Stimulated activated CD4-positive, alpha-beta T cell treated with anti-CD3 and anti-CD28 coated beads, TNF-alpha, amount 100 ng/mL, for 48 hours (primary cell): ENCODE measurements at places on chromosomes 2 and 18.

DNA sequence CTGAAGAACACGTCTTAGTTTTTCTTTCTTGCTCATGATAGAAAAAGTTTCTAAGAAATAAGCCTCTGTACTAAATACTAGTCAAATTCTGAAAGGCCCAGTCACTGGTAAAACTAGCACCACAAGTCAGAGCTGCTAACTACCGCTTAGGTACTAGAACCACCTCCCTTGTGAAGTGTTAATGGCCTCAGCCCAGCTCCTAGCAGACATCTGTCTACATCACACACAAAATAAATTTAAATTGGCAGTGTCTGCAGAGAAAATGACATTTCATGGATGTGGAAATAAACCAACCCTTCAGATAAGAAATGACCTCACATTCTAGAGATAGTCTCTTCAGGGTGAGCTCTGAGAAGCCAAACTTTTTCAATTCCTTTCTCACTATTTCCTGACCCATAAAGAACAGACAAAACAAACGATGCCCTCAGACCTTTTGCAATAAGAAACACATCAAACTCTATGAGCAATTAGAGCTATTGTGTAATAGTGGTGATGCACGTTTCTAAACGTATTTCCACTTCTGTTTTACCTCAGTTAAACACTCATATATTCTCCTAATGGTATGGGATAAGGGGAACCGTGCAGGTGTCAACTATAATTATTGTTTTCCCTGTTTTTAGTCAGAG lies 70.3 kb upstream of the DSG1 start:
- DNase-seq = no peak

DNA sequence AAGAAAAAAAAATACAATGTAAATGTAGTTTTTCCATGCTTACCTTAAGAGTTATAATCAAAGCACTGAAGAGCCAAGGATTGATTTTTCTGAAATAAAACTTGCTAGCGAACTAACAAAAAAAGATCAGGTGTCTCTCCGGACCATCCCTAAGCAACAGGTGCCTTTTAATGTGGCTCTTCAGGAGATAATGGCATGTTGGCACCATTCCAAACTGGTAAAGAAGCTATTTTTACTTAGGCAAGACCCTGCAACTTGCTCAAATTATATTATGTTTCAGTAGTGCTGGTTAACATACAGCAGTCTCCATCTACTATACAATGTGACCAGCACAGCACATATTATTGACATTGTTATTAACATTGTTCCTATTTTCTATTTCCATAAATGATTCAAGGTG lies 2.3 kb upstream of the GCC2 start:
- DNase-seq = no peak

DNA sequence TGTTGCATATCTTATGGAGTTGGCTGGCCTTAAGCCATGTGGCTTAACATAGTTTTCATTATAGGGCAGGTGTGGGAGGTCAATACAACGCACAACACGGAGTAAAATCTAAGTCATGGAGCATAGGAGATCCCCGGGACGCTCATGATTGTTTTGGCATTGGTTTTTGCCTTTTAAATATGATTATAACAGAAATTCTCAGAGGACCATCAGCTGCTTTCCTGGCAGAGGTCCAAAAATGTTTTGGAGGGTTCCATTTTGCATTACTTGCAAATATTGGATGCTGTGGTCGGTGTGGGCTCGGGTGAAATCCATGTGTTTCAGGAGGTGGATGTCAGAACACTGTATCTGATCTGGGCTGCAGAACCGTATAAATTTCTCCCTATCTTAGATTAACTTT lies 3.4 kb downstream of the NCOA1 start:
- DNase-seq = no peak

- DNase-seq = no peak
Observed at GRCh38 chr2:48600204-48600813, 17.3 kb upstream of the GTF2A1L start.

DNA sequence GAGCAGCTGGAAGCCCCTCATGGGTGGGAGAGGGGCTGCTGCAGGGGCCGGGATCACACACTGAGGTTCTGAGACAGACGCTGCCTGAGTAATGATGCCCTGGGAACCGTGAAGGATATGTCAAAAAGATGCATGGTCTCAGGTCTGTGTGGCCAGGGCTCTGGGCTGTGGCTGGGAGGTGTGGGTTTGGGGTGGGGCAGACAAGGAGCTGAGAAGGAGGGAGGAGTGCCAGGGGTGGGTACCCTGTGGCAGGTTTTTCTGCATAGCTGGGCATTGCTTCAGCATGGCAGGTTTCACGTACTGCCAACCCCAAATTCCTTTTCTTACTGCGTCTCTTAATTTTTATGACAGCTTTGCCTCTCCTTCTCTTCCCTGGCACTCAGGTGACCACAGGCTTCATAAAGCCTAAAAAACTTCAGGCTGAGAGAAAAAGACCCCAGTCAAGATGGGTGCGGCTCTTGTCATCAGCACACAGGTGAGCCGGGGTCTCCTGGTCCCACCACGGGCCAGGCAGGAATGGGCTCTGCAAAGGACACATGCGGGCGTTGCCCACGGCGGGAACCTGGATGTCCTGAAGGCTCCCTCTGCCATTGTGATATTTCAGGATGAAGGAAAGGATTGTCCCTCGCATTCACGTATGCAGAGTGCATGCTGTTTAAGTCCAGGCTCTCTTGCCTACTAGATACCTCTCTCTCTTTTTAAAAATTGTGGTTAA lies 18.0 kb downstream of the MALL start:
- no peak for DNase-seq

DNA sequence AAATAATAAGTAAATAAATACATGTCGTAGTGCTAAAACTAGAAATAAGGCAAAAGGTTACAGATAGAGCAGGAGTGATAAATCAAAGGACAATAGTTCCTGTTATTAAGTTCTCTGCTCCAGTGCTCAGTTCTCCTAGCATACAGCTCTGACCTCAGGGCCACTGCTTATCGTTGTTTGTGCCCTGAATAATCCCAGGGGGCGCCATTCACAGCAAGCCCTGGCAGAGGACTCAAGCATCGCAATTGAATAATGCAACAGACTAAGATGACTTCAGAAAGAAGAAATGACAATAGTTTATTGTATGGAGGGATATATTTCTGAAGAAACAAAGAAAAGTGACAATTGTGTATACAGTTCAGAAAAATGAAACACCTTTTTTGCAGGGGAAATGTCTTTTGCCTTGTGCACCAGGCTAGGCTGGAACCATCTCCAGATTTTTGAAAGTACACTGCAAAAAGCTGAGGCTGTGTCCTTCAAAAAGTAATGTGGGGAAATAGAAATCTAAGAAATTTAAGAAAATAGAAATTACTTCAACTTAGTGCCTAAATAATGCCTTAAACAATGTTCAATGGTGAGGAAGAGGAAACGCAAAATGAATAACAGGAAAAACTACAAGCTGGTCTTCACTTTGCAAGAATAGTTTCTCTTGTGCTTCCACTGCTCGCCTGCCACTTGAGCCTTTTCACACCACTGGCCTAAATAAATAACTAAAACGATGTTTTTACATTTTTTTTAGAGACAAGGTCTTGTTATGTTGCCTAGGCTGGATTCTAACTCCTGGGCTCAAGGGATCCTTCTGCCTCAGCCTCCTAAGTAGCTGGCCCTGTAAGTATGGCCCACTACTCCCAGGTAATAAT lies 19.0 kb upstream of the CCNYL1 start:
- DNase-seq = no peak

DNA sequence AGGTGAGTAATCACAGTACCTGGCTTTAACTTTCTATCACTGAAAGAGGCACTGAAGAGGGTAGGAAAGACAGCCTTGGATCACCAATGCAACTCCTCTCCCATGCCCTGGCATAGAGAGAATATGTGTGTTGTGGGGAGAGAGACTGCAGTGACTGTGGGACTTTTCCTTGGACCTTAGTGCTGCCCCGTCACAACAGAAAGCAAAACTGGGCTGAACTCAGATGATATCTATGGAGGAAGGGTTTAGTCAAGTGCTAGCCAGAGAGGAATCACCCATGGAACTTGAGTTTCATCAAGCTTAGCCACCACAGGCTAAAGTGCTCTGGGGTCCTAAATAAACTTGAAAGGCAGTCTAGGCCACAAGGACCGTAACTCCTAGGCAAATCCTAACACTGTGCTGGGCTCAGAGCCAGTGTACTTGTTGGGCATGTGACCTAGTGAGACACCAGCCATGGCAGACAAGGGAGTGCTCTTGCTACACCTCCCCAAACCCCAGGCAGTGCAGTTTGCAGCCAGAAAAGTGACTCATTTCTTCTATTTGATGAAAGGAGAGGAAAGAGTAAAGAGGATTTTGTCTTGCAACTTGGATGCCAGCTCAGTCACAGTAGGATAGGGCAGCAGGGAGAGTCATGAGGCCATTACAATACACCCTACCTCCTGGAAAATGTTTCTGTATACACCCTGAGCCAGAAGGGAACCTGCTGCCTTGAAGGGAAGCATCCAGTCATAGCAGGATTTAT lies 105.8 kb upstream of the SPOPL start:
- no peak for DNase-seq

DNA sequence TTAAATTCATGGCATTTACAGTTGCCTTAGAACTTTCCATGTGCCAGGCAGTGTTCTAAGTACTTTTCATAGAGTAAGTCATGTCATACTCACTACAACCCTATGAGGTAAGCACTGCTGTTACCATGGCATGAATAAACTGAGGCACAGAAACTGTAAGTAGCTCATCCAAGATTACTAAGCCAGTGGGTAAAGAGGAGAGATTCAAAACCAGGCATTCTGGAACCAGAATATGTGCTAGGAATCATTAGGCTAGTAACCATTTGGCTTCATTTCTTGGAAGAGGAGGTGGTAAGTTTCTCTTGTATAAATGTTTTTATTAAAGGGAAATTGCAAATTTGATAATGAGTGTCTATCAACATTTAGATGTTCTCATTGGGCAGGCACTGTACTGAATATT lies 35.1 kb downstream of the SOX11 start:
- no peak for DNase-seq

- no peak for DNase-seq
Observed at GRCh38 chr2:69386360-69386759, 667 bp downstream of the GFPT1 start.

GRCh38 chr18:25134861-25135260 lies 217.1 kb downstream of the ZNF521 start:
- no peak for DNase-seq

- DNase-seq = no peak
Observed at GRCh38 chr2:45729753-45730512, 78.5 kb downstream of the PRKCE start.
